ENCODE measurements at places on chromosomes 5 and 9.

DNA sequence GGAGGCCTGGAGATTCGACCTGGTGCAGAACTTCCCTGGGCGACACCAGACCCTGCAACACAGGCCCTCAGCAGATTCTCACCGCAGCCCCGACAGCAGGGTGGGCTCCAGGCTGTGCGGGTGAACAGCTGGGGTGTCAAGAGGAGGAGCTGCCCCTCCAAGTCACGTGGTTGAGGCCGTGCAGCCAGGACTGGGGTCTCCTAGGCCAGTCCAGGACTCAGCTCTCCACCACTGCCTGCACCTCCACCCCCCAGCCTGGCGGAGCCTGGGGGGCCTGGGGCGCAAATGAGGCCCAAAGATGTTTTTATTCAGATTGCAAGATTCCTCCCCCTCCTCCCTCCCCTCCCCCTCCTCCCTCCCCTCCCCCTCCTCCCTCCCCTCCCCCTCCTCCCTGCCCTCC lies 9.2 kb upstream of the AGPAT2 start:
- no peak for DNase-seq

GRCh38 chr9:6426117-6426516 lies 13.1 kb downstream of the UHRF2 start:
- DNase-seq, result no peak

- DNase-seq, result peak; percentile 70
These were observed 1.6 kb downstream of the ANXA6 start for GRCh38 chr5:151155775-151156506.

DNA sequence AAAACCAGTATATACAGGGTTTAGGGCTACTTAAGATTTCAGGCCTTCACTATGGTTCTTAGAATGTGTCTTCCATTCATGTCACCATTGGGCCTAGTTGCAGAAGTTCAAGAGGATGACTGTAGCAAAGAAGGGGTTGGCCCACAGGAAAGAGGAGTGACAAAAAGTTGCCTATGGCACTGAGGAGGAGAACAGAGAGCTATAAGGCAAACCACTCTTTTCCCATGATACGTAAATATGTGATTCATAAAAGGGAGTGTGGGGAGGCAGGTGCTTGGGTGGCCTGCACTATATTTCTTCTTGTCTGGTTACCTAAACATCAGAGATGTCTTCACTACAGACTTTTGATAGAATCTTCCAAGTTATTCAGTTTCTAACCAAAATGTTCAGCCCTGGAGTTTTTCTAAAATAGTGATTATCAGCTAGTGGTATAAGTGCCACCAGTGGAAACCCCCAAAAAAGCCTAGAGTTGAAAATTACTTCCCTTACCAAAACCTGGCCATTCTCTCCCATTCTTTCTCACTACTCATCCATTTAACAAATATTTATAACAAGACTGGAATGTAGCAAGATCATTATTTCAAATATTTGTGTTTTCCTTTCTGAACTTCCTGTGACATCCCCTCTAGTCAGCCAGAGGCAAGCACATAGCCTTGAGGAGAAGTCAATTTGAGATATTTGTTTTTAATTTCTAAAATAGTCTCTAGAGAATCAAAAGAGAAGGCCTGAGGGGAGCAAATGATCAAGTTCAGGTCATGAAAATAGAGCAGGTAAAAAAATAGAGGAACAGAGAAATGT lies 367.4 kb downstream of the EFNA5 start:
- no peak for DNase-seq

- no peak for DNase-seq
These were observed 32.6 kb downstream of the CNTFR start for GRCh38 chr9:34556949-34557348.

DNA sequence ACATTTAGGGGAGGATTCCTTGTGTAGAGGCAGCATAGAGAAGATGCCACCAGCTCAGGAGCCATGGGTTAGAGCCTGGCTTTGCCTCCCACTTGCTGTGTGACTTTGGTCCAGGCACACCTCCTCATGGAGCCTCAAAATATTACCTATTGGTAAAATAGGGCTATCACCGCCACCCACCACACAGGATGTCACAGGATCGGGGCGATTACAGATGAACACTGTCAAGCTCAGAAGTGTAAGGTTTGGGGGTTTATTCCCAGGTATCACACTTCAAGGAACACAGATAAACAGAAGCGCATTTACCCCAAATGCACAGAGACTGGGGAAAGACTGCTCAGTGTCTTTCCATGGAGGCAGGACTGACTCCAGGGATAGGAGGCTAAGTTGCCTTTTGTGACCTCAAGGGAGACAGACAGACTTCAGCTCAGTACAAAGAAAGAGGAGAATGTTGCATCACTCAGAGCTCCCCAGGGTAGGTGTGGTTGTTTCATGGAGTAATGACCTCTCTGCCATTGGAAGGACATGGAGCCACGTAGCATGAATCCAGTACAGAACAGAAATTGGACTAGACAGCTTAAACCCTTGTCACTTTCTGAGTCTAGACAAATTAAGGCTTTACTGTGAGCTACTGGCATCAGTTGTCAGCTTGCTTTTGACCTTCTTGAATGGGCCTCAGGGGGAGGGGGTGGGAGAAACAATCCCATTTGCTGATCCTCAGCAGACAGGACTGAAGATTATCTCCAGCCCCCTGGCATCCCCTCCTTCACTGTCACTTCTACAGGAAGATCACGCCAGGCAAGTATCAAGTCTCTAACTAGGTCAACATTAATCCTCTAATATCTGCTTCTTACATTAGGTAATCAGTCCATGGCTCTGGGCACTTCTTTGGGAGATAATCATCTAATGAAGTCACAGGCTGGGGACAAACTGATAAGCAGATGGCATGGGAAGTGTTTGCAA lies 6.5 kb downstream of the TRAF1 start:
- DNase-seq, result no peak

DNA sequence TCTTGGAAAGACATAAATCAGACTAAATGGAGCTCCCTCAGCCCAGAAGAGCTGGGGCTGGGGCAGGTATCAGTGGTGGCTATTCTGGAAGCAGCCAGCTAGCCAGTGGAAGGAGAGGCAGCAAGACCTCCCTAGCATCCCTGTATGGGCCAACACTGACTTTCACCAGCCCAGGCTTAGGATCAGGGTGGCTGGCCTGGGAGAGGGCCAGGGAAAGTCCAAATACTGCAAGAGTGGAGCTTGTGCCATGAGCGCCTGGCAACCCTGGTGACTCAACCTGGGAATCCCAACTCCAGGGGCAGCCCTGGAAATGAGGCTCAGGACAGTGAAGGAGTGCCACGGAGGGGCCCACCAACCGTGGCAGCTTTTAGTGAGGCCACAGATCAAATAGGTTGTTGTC lies 7.6 kb upstream of the IRF1 start:
- peak; percentile 56 for DNase-seq

- no peak for DNase-seq
These were observed 133.7 kb upstream of the FBXL17 start for GRCh38 chr5:108515517-108516105.

- DNase-seq, result no peak
These were observed 31.3 kb downstream of the FGF1 start for GRCh38 chr5:142654578-142655058.

DNA sequence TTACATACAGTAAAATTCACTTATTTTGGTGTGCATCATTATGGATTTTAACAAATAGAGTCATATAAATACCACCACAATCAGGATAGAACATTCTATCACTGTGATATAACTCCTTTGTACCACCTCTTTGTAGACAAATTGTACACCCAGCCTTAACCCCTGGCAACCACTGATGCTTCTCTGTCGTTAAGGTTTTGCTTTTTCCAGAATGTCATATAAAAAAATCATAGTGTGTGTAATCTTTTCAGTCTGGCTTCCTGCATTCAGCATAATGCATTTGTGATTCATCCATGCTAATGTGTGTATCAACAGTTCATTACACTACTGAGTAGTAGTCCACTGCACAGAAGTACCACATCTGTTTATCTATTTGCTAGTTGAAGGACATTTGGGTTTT lies 81.2 kb downstream of the ARSB start:
- DNase-seq, result no peak

GRCh38 chr9:98503867-98504266 lies 204.9 kb downstream of the GABBR2 start:
- DNase-seq, result no peak

- no peak for DNase-seq
These were observed 49.9 kb downstream of the PDE4D start for GRCh38 chr5:59843511-59844213.

- no peak for DNase-seq
These were observed 98.4 kb downstream of the NLN start for GRCh38 chr5:65820373-65820772.

- no peak for DNase-seq
These were observed 130.6 kb downstream of the PDZD2 start for GRCh38 chr5:31769530-31769929.

DNA sequence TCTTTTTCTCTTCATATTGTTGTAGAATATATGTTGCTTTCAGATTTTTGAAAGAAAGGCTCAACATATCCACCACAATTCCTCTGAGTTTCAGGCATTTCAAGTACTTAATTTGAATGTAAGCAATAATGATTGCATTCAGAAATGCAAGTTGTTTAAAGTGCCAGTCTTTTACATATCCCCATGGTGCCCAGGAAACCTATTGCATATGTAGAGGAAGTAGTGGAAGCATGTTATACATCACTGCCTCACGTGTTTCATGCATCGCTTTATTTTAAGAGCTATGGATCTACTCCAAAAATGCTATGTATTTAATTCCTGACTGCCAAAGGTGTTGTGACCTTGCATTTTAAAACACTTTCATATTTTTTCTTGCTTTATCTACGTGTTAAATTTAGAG lies 28.1 kb downstream of the CPEB4 start:
- DNase-seq, result no peak

DNA sequence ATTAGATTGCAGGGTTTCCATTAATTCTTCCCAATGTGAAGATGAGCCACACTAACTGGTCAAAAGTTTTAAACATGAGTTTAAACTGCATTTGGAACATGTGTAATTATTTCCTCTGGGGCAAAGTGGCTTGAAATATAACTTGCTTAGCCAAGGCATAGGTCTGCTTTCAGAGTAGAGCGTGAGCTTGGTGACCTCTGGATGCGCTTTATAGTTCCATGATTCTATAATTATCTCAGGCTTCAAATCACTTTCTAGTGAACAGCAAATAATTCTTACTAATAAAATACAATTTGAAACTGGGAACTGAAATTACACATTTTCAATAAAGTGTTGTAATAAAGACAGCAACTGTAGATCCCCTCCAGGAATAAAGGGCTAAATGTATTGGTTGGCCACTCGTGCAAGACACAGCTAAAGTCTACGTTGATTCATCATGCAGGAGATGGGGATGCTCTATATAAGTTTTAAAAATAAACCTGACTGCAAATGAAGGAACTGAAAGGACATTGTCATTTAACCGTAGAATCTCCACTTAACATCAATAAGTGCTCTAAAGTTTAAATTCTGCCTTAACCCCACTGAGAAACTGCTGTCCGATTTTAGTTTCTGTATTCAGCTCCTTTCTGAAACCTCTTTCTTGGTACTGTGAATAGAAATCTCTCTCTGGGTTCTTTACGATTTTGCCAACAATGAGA lies 460.0 kb downstream of the PSAT1 start:
- no peak for DNase-seq

DNA sequence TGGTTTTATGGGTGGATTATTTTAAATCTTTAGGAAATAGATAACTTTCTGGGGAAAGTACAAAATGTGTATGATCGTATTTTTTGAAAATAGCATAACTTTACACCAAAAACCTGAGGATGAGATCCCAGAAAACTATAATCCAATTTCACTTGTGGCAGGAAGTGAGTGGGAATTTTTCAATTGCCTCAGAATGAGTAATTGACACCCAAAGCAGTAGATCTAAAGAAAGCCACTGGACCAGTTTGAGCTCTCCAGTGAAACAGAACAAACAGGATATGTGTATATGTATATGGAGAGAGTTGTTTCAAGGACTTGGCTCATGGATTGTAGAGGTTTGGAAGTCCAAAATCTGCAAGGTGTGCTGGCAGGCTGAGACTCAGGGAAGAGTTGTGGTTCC lies 109.2 kb upstream of the SHB start:
- DNase-seq, result no peak

DNA sequence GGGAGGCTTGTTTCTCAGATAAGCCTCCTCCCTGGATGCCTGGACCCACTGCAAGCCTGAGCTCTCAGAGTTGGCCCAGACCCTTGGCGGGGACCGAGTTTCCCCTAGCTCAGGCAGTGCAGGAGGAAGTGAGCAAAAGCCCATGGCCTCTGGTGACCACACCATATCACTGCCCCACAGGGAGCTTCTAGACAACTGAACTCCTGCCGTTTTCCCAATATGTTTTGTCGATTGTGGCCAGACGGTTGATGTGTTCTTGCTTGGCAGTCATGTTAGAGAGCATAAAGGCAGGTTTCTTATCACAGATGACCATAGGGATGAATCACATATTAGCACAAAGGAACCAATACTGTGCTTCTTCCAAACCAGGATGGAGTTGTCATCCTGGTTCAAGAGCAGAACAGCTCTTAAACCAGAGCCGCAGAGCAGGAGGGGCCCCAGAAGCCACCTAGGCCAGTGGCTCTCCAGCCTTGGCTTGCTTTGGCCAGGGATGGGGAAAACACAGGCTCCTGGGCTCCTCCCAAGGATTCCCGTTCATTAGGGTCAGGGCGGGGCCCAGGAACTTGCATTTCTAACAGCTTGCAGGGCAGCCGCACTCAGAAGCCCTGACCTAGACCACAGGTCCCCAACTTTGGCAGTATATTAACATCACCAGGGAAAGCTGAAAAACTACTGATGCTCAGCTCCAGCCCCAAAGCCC lies 113.1 kb upstream of the TBC1D2 start:
- DNase-seq, result no peak

- DNase-seq, result no peak
These were observed 8.4 kb downstream of the RACK1 start for GRCh38 chr5:181235323-181235688.

- no peak for DNase-seq
These were observed 724.4 kb downstream of the TLE1 start for GRCh38 chr9:80964914-80965313.

GRCh38 chr9:15246708-15247107 lies 60.3 kb downstream of the TTC39B start:
- no peak for DNase-seq

DNA sequence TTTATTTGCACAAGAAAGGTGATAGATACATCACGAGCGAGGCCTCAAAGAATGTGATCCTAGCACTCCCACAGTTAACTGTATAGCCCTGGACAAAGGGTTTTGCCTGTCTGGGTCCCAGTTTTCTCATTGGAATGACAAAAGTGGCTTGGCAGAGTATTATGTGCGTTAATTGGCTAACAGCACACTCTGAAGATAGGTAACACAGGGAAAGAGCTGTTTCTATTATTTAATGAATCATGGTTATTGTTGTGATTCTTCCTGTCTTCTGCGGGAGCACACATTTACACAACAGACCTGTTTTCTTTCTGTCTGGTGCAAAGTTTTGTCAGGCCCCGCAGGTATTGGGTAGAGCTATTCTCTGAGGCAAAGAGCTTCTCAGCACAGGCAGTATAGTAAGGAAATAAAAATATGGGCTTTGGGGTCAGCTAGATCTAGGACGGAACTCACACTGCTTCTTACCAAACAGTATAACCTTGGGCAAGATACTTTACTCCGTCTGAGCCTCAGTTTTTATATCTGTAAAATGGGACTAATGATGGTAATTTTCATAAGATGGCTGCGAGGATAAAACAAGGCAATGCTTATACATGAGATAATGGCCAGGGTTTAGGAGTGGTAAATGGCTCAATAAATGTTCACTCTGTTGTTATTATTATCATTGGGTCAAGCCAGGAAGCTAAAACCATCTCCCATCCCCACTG lies 78.9 kb downstream of the PLAC8L1 start:
- DNase-seq, result no peak
